ENCODE measurements at places on chromosomes 11 and 22.

DNA sequence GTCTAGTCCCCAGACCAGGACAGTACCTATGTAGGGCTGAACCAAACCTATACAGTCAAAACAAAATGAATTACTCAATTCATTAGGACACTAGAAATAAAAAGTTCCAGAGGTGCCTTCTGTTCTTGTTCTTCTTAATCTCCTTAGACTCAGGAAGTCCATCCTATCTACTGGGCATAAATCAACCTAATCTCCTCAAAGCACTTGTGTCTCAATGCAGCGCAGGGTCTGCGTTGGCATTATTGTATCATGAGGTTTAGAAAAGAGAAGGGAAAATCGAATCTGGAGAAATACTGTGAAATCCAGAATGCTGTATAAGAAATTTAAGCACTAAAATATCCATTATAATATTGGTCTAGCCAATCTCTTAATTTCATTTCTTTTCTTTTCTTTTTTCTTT is 2.4 kb upstream of the OR10V1 start:
- no peak for DNase-seq

DNA sequence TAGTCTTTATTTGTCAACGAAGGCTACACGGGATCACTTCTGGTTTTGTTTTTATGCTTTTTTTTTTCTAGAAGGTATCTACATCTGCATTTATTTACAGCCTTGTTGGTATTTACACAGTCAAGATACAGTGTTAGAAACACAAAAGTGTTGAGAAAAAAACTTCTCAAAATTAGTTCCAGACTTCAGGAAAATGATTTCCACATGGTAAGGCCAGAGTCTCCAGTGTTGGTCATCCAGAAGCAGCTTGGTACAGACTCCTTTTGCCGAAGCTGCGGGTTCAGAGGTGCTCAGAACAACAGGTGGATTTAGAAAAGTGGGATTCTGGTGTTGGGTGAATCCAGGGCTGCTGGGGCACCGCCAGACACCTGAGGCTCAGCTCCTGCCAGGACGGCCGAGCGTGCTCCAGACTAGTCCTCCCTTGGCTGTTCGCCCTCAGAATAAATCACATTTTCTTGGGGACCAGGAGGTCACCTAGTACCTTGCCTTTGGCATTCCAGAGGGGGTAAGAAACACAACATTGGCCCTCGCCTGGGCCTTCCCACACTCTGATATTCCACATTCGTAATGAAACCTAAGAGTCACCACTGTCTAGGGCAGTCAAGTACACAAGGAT is 78.7 kb upstream of the NARS2 start:
- DNase-seq, result no peak

DNA sequence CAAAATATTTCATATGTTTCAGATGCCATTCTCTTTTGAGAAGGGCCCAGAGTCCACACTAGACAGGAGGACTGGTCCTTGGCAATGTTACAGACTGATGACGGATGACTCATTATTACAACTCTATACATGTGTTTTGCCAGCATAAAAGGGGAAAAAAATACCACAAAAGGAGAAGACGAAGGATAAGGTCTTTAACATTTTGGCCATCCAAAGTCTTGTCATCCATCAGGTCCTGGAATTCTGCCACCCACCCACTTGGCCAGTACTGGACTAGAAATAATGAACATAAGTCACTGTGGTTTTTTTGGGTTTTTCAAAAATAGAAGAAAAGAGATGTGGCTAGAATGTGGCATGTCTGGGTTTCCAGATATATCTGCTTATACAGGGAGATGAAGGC is 57.7 kb upstream of the BDNF start:
- DNase-seq, result no peak

DNA sequence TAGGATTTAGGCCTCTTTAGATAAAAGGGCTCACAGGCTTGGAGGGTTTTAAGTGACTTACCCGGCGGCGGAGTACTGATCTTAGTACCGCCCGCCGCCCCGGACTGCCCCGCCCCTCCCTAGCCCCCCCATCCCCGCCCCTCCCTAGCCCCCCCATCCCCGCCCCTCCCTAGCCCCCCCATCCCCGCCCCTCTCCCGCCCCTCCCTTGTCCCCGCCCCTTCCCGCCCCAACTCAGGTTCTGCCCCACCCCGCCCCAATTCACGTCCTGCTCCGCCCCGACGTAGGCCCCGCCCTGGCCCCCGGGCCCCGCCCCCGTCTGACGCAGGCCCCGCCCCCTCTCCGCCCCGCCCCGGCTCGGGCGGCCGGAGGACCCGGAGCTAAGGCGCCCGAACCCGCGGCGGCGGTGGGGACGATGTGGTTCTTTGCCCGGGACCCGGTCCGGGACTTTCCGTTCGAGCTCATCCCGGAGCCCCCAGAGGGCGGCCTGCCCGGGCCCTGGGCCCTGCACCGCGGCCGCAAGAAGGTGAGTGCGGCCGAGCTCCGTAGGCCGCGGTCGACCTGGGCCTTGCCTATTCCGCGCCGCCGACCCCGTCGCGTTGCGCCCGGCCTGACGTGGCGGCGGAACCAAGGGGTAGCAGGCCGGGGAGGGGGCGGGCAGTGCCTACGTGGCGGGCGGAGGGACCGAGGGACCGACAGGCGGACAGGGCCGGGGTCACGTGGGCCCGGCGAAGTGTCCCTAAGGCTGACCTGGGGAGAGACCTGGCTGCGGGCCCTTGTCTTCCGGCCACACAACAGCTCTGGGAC is at the start of gene SCYL1:
Gene SCYL1, plus strand, starts transcription at position 343 of the 805 bp plus-strand sequence. Its CDS starts 71 bp downstream, at position 414.
- DNase-seq, result no peak

DNA sequence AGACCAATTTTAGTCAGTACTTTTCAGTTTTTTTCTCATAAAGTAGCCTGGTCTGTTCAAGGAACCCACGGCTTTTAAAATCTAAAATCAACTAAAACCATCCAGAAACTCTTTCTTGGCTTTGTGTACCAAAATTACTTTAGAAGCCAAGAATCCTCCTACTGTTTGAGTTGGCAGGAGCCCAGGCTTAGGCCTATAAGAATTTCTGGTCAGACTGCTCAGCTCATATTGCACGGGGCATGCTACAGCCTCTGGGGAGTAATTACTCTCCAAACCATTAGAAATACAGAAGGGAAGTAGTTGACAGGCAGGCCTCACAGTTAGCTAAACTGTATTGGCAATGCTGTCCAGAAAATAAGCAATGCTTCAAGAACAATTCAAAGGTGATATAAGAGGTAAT is 1862.9 kb upstream of the RAG2 start:
- DNase-seq, result no peak

DNA sequence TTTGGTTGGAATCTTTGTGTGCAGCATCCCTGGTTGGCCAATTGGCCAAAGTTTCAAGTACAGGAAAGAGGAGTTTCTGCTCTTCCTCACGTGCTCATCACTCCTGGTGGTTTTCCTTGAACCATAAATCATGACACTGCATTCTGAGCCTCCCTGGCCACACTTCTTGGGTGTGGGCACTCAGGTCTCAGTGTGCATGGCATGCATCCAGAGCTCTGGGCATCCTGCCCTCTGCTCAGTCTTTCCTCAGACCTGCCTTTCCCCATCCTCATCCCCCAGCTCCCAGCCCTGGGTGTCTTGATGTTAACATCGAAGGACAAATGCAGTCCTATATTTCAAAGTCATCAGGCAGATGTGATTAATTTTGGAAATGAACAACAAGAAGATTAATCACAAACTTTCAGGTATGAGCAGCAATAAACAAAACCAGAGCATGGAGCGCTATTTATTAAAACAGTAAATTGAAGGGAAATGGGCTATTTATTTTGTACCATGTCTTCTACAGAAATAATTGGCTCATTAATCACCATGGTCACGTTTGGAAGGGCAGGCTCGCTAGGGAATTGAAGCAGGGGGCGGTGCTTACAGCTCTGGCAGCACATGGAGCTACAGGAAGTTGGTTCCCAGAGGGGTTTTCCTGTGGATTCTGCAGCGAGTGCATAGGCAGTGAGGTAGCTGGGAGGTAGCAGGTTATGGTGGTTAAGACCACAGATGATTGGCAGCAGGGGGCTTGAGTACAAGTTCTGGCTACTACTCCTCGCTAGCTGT is 89.6 kb downstream of the CSNK2A3 start:
- DNase-seq, result no peak

GRCh38 chr11:6414874-6415328 is 4.0 kb downstream of the APBB1 start:
- DNase-seq, result no peak

DNA sequence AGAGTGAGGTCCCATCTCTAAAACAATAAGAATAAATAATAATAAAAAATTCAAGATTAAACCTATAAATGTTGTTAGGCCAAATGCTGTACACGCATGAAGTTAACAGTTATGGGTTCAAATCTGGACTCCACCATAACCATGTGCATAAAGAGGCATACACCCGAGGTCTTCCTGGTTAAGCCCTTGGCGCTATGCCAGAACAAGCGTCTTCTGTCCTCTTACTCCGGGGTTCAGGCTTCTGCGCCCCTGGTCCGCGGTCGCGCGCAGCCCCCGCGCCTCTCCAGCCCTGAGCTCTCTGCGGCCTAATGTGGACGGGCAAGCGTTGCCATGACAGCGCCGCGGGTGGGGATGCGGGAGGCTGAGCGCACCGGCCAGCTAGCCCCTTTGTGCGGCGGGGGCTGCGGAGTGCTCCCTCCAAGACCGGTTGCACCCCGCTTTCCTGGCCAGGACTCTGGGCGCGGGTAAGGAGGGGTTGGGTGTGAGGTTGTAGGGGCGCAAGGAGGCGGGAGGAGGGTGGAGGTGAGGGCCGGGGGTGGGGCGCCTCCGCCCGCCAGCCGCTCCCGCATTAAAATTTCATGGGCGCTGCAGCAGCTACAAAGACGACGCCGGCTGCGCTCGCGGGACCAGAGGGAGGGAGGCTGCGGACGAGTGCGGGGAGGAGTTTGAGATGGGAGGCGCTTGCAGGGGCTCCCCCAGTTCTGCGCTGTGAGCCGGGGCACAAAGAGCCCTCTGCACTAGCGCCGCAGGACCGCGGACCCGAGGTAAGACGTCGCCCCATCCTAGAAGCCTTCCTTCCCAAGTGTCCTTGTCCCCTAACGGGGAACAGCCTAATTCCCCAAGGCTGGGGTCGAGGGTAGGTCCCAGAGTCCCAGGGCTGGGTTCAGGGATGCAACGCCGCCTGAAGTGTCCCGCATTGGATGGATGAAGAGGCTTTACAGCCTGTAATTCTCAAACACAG is at the start of gene MIAT:
Gene MIAT, plus strand, starts transcription at position 698 of the 961 bp plus-strand sequence.
- no peak for DNase-seq

GRCh38 chr11:93922830-93923229 is 72.4 kb upstream of the VSTM5 start:
- DNase-seq, result no peak

DNA sequence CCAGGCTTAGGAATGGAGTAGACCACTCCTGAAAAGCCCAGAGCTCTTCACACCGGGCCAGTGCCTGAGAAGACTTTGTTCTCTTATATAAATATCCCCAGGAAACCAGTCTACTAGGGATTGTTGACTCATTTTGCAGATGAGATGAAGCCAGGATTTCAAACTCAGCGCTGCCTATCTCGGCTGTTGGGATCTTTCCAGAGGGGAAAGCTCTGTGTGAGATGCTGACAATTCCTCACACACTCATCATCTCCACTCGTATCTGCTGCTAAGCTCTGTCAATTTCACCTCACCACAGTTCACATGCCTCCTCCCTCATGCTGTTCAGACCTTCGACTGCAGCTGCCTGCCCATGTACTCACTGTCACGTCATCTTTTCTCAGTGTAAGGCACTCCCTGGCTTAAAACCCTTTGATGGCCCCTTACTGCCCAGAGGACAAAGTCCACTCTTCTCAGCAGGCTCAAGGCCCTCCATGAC is 12.5 kb downstream of the USH1C start:
- DNase-seq, result no peak

DNA sequence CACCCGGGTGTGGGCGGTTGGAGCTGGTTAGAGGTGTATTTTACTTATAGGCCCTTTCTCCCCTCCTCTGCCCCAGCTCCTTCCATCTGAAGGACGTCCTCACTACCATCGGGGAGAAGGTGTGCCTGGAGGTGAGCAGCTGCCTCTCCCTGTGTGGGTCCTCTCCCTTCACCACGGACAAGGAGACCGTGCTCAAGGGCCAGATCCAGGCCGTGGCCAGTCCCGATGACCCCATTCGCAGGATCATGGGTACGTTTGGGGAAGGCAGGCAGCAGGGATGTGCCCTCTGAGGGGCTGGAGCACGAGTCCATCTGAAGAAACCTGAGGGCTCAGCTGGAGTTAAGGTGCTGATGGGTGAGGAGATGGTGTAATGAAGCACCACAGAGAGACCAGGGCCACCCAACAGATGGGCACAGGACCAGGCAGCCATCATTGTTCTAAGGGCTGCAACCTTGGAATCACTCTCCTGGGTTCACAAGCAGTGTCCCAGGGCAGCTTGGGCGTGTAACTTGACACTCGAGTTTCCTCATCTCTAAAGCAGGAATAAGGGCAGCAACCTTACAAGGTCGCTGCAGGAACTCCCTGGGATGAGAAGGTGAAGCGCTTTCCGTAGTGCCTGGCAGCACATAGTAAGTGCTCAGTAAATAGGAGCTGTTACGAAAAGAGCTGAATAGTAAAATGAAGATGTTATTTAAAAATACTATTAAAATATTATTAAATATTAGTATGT is 29.4 kb downstream of the TCP11L1 start:
- DNase-seq, result no peak

DNA sequence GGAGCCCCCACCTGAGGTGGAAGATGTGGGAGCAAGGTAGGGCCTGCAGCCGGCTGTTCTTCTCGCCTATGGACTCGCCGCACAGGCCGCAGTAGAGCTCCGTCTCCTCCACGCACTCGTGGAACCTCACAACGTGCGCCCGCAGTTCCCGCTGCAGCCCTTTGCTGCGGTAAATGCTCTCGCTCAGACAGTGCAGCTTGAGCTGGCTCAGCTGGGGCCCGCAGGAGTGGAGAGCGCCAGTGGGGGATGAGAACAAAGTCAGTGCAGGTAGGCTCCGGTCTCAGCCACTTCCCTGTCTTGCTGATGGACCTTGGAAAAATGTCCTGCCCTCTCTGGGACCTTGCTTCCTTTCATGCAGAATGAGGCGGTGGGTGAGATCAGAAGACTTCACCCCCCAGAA is 10.2 kb downstream of the RAPSN start:
- no peak for DNase-seq

GRCh38 chr11:123382555-123383074 is 47.5 kb upstream of the GRAMD1B start:
- DNase-seq, result no peak

GRCh38 chr22:50238755-50239154 is 6.1 kb downstream of the TUBGCP6 start:
- no peak for DNase-seq

DNA sequence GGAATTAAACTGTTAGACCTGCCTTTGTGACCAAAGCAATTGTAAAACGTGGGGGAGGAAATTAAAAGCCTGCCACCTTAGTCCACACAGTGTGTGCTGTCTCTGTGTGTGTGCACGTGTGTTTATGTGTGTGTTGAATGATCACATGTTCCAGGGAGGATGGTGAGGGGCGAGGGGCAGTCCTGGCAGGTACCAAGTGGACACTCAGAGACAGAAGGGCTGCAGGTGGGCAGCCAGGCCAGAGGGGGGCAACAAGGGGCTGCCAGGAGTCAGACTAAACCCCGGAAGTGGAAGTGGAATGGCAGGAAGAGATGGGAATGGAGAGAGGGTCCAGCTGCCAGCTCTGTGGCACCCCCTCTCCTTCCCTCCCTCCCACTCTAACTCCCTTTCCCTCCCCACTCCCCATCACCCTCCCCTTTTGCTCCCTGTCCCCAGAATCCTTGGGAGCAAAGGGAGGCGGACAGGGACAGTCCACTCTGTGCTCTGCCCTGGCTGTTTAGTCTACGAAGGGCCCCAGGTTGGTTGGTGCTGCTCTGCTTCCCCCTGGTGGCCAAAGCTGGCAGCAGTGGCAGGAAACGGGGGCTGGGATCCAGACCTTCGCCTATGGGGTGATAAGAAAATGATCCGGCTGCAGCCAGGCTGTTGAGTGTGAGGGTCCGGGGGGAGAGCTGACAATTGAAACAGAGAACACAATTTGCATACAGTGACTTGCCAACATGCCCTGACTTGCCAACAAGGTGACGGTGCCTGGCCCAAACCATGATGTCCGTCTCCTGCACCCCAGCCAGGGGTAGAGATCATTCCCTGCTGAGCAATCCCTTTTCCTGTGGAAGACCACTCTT is 24.4 kb downstream of the P2RY2 start:
- peak; percentile 60 for DNase-seq

Measured in NCI-H2107 (cell line).